Vein endothelial cell (primary cell): ENCODE measurements at places on chromosomes 13 and 19. TPM values are rescaled to one million over a fixed set of nuclear protein-coding genes. Genes with fewer than 3 reads are reported as not detected.

Gene CLEC4M
- total RNA-seq = not detected in 2 replicates

Gene TSPAN16
- not detected in 2 replicates for total RNA-seq

Gene ZNF607
- total RNA-seq = 2.5 and 2.9 TPM in 2 replicates

Gene ZNF471
- 0.98 and 2.7 TPM in 2 replicates for total RNA-seq

Gene LSR
- 0.29 and 0.65 TPM in 2 replicates for total RNA-seq

Gene ZNF497
- total RNA-seq = 0.76 and 0.98 TPM in 2 replicates

Gene FXYD7
- total RNA-seq = not detected in 2 replicates

Gene FFAR1
- total RNA-seq = not detected in 2 replicates

Gene NTN5
- not detected in 2 replicates for total RNA-seq

Gene ZNF534
- not detected in 2 replicates for total RNA-seq

Gene SLITRK6
- total RNA-seq = not detected in 2 replicates

Gene TYROBP
- total RNA-seq = not detected in 2 replicates

Gene PLK5
- not detected in 2 replicates for total RNA-seq

Gene ZNF628
- 2.5 and 9.8 TPM in 2 replicates for total RNA-seq

Gene UBE2L5
- total RNA-seq = not detected in 2 replicates

Gene LHB
- 0.48 TPM in 1 of 2 replicates, not detected in the other for total RNA-seq

Gene CATSPERD
- not detected in 2 replicates for total RNA-seq

Gene R3HDM4
- total RNA-seq = 47.7 and 60.4 TPM in 2 replicates

Gene SLC7A10
- not detected in 2 replicates for total RNA-seq

Gene C13orf42
- not detected in 2 replicates for total RNA-seq

Gene PLPPR3
- total RNA-seq = 0.48 and 1.3 TPM in 2 replicates

Gene FCGBP
- under 0.01 TPM in 1 of 2 replicates, not detected in the other for total RNA-seq

Gene CCDC8
- total RNA-seq = under 0.01 and 0.29 TPM in 2 replicates

Gene TIMM29
- total RNA-seq = 31.0 and 36.3 TPM in 2 replicates
